ENCODE measurements at places on chromosomes 4 and X.
A peak's percentile ranks its signal among the peaks of the same experiment; 100 is the strongest.

- DNase-seq = no peak
Observed at GRCh38 chrX:16852617-16853179, 17.5 kb downstream of the RBBP7 start.

GRCh38 chr4:112284662-112285411, 867 bp downstream of the TIFA start:
- DNase-seq = no peak

GRCh38 chrX:17414839-17415238, 39.8 kb downstream of the NHS start:
- no peak for DNase-seq

DNA sequence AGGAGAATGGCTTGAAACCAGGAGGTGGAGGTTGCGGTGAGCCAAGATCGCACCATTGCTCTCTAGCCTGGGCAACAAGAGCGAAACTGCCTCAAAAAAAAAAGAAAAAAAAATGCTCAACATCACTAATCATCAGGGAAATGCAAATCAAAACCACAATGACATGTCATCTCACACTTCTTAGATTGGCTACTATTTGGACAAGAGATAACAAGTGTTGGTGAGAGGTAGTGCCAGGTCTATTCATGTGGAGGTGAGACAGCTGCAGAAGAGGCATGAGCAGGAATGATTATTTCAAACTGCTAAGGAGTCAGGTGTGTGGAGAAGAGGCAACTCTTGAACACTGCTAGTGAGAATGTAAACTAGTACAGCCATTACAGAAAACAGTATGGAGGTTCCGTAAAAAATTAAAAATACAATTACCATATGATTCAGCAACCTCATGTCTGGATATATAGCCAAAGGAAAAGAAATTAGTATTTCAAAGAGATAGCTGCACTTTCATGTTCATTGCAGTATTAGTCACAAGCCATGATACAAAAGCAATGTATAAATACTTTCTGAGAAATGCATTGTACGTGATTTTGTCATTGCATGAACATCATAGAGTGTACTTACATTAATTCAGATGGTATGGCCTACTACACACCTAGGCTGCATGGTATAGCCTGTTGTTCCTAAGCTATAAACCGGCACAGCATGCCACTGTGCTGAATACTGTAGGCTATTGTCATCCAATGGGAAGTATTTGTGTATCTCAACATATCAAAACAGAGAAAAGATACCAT, 75.3 kb downstream of the TMEM144 start:
- DNase-seq = no peak

- no peak for DNase-seq
Observed at GRCh38 chrX:72475338-72475737, 97.3 kb downstream of the HDAC8 start.

GRCh38 chr4:130576218-130576617, 1480.3 kb downstream of the C4orf33 start:
- no peak for DNase-seq

GRCh38 chr4:663438-664428, 10.3 kb downstream of the ATP5ME start:
- peak; percentile 67 for DNase-seq

DNA sequence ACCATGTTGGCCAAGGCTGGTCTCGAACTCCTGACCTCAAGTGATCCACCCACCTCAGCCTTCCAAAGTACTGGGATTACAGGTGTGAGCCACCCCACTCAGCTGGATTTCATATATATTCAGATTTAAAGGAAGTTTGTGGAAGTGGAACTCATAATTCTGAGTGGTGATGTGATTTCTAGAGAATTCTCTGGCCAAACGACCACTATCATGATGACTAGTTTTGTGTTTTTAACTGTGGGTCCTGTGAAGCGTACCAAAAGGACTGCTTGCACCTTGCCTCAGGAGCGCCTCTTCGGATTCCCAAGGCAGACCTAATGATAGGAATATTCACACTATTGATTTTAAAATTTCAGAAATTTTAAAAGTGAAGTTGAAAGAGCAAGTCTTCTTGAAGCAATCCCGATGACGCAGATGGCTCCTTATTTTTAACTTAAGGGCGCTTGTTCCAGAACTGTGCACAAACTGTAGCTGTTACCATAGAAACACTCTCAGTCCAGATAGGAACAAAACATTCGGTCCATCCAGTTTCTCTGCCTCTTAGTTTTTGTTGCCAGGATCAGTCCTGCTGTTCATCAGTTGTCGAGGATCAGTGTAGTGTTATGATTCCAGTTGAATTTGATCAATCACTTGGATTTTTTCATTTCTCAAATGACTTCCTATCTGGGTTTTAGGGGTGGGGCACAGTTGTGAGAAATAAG, 51.7 kb upstream of the CLCN4 start:
- no peak for DNase-seq

DNA sequence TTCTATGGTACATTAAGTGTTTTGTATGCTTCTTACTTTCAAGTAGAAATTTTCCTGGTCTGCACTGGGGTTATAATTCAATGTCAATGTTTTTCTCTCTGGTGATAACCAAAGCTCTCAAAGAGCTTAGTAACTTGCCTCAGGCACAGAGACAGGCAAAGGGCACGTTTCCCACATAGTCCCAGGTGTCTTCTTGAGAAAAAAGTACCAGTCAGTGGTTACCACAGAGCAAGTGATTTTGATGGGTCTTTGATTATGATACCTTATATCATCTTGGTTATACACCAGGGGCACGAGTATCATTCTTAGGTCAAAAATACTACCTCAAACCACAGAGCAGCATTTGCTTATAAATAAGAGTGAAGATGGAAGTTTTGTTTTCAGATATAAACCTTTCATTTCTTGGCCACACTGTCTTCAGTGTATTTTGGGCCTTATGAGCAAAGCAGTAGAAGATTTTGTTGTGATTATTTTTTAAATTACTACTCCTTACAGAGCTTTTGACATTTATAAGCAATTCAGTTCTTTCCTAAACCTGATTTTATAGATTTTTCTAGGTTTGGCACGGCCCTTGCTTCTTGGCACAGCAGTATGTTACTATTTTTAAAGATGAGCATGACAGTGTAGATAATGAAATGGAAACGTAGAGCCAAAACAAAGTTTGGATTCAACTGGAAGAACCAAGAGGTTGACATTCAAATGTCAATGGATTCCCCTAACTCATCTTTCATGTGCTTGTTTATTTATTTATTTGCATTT, 85.3 kb upstream of the TLL1 start:
- DNase-seq = no peak

GRCh38 chr4:87103691-87104187, 116.7 kb downstream of the KLHL8 start:
- DNase-seq = no peak

GRCh38 chr4:139508581-139509237, 47.3 kb downstream of the SETD7 start:
- no peak for DNase-seq

DNA sequence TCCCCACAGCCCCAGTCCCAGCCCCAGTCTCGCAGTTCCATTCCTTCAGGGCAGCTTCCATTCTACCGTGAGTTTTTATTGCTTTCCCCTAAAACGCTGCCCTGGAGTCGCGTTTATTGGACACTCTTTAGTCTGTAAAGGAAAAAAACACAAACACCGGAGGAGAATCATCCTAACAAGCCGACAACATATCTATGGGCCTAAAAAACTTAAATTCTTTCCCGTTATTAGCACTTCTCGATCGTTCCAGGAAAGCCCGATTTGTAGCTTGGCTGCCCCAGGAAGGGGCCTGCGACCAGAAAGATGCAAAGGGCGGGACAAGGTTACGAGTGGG, 178.5 kb downstream of the CBR4 start:
- DNase-seq = no peak

- no peak for DNase-seq
Observed at GRCh38 chr4:13640149-13640940, 12.8 kb upstream of the BOD1L1 start.

DNA sequence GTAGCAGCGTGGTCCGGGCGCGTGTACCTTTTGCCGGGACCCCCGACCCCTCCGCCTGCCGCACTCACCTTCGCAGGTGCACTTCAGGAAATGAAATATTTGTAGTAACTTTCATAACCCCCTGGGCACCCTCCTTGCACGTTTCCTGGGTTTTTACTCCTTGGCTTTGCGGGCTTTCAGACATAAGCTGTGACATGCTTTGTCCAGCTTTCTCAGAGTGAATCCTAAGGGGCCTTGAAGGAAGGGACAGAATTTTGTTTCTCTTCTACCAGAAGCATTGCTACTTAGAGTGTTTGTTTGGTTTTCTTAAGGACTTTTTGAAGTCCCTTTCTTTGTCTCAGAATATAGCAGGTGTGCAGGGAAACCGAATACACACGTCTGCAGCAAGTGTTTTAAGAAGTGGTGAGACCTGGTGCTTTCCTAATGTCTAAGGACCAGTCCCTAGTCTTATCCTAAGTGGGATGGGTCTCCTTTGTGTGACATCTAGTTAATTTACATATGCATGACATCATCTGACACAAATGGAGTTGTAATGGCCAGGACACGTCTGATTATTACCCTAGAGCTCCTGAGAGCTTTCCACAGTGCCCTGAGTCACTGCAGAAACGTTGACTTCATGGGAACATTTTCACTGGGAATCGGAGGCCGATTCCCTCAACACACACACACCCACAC, 1.3 kb downstream of the FAM149A start:
- no peak for DNase-seq

GRCh38 chr4:158170691-158171561, 1.9 kb downstream of the GASK1B start:
- no peak for DNase-seq

DNA sequence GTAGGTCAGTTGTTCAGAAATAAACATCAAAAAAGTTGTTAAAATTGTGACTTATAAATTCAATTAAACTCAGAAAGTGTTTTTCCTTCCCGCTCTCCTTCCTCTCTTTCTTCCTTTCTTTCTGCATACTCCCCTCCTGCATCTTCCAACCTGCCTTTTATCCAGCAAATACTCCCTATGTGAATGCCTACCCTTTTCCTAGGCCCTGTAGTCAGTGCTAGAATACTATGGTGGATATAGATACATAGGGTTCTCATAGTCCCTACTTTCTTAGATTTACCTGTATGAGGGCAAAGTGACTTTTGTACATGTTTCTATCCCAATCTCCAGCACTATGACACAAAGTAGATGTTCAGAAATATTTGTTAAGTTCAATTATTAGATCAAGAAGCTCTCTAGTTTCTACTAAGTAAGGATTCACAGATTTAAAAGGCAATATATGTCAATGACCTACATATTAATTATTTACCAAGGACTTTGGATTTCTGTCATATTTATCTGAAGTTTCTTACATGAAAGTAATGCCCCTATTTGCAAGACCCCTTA, 732 bp downstream of the SULT1E1 start:
- DNase-seq = no peak

GRCh38 chrX:101368800-101369199, 17.2 kb downstream of the BTK start:
- DNase-seq = no peak

- no peak for DNase-seq
Observed at GRCh38 chr4:56633486-56633885, 47.6 kb downstream of the HOPX start.

DNA sequence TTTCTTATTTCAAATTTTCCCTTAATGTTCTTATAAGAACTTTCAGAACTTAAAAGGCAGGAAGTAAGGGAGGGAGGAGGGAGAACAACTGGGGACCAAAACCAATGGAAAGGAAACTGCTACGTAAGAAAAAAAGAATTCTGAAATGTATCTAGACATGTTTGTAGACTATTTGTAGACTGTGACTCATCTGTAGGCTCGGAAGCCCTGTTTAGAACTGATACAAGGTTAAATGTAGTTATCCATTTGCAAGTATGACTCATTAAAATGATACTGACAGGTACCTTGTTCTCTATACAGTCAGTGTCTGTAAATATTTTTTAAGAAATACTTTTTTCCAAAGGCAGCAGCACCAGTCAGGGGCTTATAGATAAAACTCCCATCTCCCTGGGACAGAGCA, 202.0 kb downstream of the DHX15 start:
- no peak for DNase-seq

- DNase-seq = no peak
Observed at GRCh38 chr4:128871948-128872347, 62.4 kb downstream of the JADE1 start.

DNA sequence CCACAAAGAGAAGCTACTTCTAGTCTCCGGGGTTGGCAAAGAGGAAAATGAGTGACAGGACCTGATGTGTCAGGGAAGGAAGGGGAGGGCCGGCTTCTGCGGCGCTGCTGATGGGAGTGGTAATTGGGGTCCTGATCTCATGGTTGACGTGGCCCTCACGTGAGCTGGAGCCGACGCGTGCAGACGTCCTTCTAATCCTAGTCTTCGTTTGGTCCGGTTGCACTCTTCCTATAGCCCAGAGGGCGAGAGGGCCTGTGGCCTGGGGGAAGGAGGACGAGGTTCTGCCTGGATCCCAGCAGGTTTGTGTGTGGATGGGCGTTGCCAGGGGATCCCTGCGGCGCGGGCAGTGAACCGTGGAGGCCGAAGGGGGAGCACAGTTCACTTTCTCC, at the start of gene ARMCX1:
TSS of gene ARMCX1 (plus strand) at position 186 of the 389 bp plus-strand sequence. CDS start 2,384 bp downstream, outside the sequence.
- no peak for DNase-seq

DNA sequence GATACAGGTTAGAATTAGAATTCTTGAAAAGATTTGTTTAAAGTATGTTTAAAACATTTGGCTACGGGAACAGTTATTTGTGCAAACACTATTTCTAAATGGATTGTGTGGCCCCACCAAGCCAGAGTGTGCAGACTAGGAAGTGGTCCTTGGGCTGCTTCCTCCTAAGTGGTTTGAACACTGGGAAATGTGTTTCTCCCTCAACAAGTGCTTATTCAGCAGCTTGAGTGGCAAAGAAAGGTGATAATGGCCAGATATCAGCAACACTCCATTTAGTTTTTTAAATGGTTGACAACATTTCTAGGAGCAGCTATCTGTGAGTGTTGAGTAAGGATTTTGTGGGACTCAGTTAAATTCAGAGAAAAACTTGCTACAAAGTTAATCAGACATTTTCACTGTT, 141.4 kb upstream of the LNX1 start:
- no peak for DNase-seq

GRCh38 chr4:472881-473569, 25.9 kb downstream of the ZNF721 start:
- no peak for DNase-seq

DNA sequence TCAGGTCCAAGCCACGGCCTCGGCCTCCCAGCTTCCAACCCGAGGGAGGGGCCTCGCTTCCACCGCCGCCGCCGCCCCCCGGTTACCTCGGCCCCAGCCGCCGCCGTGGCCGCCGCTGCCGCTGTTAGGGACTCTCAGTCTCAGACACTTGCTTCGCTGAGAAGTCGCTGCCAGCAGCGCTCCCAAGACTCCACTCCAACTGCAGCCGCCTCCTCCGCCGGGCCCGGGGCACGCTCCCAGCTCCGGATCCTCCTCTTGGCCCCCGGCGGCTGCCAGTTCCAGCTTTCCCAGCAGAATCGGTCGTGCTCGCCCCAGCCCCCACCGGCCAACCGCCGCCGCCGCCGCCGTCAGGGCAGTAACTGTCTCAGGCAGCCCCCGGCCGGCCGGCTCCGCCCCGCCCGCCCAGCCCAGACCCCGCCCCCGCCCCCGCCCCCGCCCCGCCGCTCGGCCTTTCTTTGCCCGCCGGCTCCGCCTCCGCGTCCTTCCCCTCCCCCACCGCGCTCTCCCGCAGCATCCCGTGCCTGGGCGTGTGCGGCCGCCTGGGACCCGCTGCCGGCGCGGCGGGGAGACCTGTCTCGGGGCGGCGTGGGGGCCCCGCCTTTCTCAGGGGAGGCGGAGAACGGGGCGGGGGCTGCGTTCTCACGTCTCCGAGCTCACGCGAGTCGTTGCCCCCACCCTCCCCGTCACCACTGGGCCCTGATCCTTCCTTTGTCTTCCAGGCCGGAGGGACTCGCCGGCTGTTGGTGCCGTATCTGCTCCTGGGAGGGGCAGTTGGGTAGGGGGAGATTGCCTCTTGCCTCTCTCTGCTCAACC, at the start of gene ANKRD50:
TSS of gene ANKRD50 (minus strand) at position 361 of the 813 bp plus-strand sequence. CDS start 2,221 bp downstream, outside the sequence.
- peak; percentile 36 for DNase-seq

- DNase-seq = no peak
Observed at GRCh38 chr4:15771216-15772058, 6.7 kb upstream of the CD38 start.

- DNase-seq = no peak
Observed at GRCh38 chrX:24990535-24990934, 25.2 kb downstream of the ARX start.
